Hematopoietic multipotent progenitor cell treated with erythropoietin and hydrocortisone succinate and interleukin-3 and kit ligand, for 4 days (in vitro differentiated cells): ENCODE measurements at places on chromosomes 6 and 20.

DNA sequence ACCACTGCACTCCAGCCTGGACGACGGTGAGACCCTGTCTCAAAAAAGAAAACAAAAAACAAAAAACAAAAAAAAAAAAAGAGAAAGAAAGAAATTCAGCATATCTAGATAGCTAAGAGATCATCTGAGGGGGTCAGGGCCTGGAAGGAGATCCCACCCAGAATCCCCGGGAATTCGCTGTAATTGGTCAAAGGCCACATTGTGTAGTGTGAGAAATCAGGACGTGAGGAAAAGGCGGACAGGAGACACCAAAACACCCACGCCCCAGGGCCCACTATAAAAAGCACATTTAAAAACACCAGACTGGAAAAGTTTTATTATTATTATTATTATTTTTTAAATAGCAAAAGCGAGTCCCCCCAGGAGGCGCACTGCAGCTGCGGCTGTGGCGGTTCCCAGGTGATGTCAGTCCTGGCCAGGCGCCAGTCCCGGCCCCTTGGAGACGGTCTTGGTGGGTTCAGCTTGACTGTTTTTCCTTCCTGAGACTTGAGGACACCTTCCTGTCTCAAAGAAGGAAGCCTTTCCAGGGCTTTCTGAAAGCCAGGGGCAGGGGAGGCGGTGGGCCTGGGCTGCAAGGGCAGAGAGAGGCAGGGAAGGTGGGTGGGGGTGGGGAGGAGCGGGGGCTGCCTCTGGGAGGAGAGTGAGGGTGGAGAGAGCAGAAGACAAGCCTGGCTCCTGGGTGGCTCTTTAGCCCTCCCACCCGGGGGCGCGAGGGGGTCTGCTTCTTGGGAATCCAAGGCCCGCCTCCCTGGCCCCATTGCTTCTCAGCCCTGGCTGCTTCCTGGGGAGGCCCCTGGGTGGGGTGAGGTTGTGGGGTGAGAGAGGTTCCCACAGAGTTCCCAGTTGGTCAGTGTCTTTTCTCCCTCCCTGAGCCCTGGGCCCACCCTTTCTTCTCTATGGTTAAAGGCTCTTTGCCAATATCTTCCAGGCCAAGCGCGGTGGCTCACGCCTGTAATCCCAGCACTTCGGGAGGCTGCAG, 14.5 kb downstream of the TCF15 start:
- no peak for DNase-seq

DNA sequence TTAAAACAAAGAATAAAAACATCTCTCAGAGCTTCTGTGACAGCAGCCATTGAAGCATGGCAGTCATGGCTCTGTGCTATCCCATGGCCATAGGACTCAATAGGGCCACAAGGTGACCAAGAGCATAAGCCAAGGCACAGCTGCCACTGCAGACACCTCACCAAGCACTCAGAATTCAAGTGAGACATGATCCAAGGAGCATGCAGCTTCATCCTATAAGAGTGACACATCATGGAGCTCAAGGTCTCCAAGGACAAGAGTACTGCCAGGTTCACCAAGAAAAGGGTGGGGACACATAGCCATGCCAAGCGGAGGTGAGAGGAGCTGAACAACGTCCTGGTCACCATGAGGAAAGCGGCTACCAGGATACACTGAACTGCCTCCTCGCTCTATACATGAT, 53.0 kb downstream of the RCAN2 start:
- no peak for DNase-seq

DNA sequence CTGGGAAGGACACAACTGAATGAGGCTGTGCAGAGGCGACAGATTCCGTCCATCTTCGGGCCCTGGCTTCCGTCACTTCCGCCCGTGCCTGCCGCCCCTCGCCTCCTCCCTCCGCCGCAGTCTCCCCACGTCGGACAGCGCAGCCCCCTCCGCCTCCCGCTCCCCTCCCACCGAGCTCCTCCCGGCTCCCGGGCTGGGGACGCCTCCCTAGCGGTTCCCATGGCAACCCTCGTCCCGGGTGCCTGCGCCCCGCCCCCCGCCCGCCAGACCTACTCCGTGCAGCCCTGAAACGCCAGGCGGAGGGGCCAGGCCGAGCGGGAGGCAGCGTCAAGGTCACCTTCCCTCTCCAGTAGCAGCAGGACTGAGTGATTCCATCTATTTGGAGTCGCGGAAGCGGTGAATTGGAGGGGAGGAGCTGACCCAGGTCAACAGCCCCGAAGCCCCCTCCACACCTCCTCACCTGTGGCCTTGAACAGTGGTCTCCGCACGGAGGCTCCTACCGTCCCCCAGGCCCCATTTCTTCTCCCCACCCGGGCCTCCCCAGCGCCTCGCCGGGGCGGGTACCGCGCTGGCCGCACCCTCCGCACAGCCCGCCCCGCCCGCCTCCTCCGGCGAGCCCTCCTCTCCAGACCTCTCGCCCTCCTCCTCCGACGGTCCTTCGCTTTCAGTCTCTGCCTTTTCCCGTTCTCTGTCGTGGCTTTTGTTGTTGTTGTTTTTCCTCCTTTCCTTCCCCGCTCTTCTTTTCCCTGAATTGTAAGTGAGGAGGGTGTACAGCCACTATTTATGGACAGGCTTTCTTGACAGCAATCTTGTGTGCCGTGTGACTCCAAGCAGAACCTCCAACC, 951 bp downstream of the NRSN2 start:
- DNase-seq: peak; percentile 96

- no peak for DNase-seq
These were observed 57.3 kb downstream of the SULF2 start for GRCh38 chr20:47727909-47728361.

DNA sequence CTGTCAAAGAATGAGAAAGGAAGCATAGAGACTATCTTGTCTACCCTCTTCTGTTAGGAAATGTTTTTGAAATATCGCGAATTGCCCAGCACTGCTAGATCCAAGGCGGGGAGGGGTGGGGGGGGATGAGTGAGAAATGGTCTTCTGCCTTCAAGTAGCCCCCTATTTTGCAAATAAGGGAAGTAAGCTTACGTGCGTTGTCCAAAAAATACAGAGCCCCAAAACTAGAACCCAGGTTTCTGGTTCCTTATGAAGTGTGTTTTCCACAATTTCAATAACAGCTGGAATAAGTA, 923 bp upstream of the ILRUN start:
- peak; percentile 22 for DNase-seq

GRCh38 chr6:10800810-10801209, 37.5 kb downstream of the MAK start:
- no peak for DNase-seq

GRCh38 chr20:45890077-45890984, 677 bp downstream of the NEURL2 start:
- DNase-seq: peak; percentile 88

DNA sequence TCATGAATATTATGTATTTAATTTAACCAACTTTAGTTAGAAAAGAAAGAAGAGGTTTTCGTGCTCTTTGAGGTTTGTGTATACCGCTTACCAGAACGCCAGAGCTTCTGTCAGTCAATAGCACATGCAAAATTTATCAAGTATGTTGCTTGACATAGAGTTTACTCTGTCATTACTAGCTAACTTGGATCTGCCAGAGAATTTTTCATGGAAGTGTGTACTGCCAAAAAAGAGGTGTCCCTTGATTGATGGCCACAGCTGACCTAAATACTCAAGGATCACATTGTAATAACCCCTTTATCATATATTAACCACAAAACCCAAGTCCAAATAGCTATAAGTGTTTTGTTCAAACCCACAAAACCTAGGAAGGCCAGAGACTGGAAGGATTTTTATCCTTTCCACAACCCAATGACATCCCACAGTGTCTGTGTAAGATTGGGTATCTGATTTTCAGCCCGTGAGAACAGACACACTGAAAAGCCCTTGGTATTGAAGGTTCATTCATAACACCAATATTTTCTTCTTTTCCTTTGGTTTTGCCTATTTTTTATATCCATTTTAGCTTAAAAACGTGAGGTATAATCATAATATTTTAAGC, 194.0 kb upstream of the EYA4 start:
- DNase-seq: no peak

- DNase-seq: no peak
These were observed 380.9 kb downstream of the CDH4 start for GRCh38 chr20:61633004-61633403.

GRCh38 chr6:134535831-134536230, 217.9 kb upstream of the SGK1 start:
- no peak for DNase-seq

DNA sequence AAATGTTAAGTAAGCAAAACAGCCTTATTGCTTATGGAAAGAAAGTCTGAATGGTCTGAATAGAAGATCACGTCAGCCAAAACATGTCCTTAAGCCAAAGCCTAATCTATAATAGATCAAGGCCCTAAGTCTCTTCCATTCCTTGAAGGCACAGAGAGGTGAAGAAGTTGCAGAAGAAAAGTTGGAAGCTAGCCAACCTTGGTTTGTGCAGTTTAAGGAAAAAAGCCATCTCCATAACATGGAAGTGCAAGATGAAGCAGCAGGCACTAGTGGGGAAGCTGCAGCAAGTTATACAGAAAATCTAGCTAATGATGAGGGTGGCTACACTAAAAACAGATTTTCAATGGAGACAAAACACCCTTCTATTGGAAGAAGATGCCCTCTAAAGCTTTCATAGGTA, 29.1 kb downstream of the LRRN4 start:
- no peak for DNase-seq

DNA sequence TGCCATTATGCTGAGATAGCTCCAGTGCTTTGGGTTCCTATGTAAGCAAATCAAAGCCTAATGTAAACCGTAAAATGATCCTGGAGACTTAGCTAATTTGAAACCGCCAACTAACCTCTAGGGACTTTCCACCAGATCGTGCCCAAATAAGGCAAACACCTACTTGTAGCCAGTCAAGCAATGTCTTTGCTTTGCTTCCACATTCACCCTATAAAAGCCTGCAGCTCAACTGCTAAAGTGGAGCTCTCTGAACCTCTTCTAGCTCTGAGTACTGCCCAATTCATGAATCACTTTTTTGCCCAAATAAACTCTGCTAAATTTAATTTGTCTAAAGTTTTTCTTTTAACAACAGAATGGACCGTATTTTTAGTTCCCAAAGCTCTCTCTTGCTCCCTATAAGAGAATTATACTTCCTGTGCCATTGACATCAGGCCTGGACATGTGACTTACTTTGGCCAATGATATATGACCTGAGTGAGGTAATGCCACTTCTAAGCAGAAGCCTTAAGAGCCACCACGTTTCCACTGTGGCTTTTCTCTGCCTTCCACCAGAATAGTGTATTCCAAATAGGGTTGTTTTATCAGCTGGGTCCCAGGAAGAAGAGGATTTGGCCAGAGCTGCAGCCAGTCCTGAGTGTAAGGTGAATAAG, 34.8 kb upstream of the PSMF1 start:
- DNase-seq: no peak

DNA sequence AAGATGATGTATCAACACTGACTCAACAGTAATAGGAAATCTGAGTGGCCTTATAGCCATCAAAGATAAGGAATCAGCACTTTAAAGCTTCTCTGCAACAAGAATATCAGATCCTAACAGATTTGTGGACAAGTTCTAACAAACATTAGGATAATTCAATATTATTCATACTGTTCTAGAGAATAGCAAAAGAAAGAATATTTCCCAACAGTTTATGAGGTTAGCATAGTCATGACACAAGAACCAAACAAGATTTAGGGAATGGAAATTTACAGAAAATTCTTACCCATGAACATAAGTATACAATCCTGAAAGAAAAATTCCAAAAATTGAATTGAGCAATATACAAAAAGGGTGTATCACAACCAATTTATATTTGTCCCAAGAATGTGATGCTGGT, 64.3 kb upstream of the BTBD3 start:
- DNase-seq: no peak
